D341Med (cell line): ENCODE measurements at places on chromosomes 12 and 14.

GRCh38 chr14:104105071-104105821 is 19.7 kb downstream of the ASPG start:
- DNase-seq, result no peak

GRCh38 chr14:88013750-88014349 is 8.9 kb downstream of the GPR65 start:
- peak; percentile 76 for DNase-seq

DNA sequence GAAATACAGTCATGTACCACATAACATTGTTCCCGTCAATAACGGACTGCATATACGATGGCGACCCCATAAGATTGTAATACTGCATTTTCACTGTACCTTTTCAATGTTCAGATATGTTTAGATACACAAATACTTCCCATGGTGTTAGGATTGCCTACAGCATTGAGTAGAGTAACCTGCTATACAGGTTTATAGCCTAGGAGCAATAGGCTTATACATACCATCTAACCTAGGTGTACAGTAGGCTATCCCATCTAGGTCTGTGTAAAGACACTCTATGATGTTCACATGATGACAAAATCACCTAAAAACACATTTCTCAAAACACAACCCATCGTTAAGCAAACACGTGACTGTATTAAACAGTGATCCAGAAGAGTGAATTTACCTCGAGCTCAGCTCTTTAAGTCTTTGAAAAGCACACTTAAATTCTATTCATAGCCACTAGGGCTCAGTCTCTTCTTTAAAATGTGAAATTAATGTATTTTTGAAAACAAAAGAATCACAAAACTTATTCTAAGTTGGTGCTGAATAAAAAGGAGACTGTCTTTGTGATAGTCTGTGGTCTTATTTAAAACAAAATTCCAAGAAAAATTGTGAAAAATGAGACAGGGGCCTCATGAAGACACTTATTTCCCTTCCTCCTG is 239.1 kb upstream of the ARID2 start:
- DNase-seq, result no peak

GRCh38 chr14:74963705-74964271 is 8.4 kb upstream of the PGF start:
- no peak for DNase-seq

DNA sequence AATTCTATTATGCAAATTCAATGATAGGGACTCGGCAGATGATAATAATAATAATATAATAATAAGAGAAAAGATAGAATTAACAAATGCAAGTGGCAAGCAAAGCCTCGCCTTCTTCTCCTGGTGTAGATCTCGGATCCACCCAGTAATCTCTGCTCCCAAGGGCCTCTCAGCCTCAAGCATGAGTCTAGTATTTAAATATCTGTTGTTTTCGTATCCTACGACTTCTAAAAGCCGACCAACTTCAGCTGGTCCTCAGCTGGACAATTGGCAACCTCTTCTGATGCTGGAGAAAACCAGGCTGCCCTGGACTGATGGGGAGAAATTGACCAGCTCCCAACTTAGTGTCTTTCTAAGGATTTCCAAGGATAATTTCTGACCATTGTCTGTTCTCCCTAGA is 14.0 kb upstream of the MAP1LC3B2 start:
- DNase-seq, result no peak
